ENCODE measurements at places on chromosomes 6 and 20.

- peak; percentile 49 for DNase-seq
Observed at GRCh38 chr20:31602779-31603441, 2.2 kb upstream of the ID1 start.

GRCh38 chr20:17128206-17128605 lies 98.6 kb upstream of the PCSK2 start:
- DNase-seq = no peak

DNA sequence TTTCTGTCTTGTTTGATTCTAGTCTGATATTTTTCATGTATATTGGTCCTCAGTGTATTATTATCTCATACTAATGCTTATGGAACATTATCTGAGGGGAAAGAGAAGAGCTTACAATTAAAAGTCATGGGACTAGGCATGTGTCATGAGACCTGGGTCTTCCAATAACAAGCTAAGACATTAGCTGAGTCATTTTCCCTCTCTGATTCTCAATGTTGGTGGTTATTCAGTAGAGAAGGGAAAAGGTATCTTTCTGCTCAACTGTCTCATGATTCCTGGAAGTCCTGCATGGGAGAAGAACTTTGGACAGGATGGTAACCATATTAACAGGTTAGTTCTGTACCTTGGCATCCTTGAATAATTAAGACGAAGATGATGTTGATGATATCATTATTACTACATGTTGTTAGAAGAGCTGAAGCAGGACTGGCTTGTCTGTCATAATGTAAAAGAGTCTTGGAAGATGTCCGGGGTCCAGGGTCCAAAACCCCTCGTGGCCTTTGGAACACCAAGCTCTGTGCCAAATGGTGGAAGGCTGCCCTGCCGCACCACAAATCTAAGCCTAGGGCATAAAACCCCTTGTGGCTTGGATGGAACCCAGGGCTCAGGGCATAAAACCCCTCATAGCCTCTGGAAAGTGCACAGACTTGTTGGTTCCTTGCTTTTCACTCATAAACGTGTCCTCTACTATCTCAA lies 19.1 kb downstream of the TRIM38 start:
- DNase-seq = no peak

- peak; percentile 35 for DNase-seq
Observed at GRCh38 chr6:156791320-156791850, 14.2 kb downstream of the ARID1B start.

DNA sequence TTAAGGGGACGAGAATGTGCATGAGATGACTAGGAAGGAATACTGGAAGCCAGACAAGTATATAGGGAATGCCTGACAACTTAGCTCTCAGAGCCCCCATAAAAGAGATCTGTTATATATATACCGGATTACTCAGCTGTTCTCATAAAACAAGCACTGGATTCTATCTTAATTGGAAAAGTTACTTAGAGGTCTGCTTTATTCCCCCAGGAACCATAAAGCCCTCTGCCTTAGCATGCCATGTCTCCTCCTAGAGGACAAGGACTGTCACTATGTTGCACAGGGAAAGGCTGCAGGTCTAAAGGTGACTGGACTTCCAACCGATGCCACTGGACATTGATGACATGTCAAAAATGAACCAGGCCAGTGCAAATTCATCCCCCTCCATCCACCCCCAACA lies 6.4 kb downstream of the EXOC2 start:
- no peak for DNase-seq

GRCh38 chr6:117795234-117795633 lies 111.8 kb upstream of the SLC35F1 start:
- no peak for DNase-seq

- no peak for DNase-seq
Observed at GRCh38 chr6:27669624-27670301, 196.9 kb upstream of the ZNF184 start.

GRCh38 chr6:169959136-169960002 lies 207.9 kb downstream of the ERMARD start:
- DNase-seq = peak; percentile 28

DNA sequence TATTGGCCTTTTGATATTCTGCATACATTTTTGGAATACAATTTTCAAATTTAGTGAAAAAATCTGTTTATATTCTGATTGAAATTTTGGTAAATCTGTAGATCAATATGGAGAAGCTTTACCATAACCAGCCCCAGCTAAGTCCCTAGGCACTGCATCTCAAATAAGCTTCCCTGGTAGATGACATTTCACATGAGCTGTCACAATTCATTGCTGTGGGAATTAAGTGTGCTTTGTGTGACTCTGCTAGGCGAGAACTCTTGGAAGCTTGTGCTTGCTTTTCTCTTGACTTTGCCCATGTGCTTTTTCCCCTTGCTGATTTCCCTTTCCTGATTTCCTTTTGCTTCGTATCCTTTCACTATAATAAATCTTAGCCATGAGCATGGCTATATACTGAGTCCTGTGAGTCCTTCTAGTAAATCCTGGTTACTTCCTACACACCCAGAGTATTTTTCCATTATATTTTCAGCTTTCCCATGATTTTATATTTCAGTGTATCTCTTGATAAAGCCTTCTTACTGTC lies 166.5 kb upstream of the MMS22L start:
- no peak for DNase-seq

DNA sequence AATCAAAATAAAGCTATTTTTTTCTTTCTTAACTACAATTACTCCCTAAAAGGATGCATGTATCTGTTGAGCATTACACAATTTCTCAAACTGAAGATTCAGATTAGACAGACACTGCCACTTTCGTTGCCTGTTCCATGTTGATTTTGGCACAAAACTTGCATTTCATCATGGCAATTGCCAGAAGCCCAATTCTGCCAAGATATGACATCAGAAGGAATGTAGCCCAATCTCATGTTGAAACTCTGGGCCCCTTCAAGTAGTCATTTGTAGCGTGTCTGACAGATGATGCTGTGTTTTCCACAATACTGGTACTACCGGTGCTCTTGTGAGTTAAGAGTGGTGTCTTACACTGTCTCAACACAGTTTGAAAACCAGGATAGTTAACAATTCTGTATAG lies 705.4 kb downstream of the PTPRT start:
- DNase-seq = no peak

GRCh38 chr20:49559411-49560081 lies 8.4 kb downstream of the PTGIS start:
- DNase-seq = no peak

DNA sequence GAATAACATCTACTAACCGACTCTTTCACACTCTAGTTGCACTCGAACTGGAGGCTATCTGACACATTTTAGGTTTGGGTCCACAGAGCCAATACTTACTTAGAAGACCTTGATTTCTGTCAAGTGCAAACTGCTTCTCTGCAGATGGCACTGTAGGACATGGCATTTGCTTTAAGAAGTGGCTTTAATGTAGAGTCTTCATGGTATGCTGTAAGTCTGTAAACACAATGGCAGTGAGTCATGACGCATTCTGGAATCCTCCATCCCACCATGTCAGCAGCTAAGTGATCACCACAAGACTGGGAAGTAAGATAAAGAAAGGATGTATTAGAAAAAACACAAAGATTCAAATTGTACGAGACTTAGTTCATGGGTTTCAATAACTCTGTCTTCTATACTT lies 377.0 kb upstream of the NOX3 start:
- DNase-seq = no peak

DNA sequence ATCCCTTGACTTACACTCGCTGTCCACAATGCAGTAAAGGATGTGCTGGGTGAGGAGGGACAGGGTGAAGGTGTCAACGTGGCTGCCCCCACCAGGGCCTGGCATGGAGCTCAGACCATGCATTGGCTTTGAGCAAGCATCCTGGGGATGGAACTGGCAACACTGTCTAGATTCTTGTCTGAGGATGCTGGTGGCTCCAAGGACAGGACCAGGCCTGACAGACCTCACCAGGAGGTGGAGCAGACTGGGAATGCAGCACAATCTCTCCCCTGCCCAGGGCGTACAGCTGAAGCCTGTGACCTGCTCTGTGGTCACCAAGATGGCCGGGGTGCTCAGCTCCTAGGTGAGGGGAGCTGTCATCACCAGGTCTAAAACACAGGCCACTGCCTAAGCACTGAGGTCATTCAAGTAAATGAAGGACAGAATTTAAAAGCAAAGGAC lies 50.9 kb downstream of the MYH7B start:
- DNase-seq = no peak

DNA sequence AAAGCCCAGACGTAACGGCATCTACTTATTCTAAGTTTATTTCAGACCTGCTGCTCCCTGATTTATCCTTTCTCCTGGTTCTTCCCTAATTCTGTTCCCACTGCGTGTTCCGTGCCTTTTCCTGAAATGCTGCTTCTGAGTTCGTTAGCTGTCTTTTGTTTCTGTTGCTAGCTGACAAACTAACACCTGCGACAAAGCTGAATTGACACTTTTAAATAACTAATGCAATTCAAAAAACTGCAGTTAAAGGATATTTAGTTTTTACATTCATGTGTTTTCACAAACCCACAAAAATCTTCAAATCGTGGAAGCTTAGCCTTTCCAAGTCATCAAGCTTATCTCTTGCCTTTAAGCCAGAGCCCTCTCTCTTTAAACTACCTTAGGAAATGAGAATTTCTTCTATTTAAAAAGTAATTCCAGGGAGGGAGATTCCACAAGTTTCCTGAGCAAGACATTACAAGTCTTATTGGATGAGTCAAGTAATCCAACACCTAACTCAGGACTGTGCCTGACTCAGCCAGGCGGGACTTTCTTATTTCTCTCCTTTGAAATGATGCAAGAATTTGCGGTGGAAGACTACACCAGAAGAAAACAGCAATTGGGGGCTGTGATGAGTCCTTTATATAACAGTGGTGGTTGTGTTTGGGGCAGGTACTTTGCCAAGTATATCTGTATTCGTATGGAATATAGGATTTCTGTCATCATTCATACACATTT lies 6.3 kb downstream of the ADTRP start:
- DNase-seq = no peak

- no peak for DNase-seq
Observed at GRCh38 chr20:19981031-19981451, 36.1 kb upstream of the NAA20 start.

DNA sequence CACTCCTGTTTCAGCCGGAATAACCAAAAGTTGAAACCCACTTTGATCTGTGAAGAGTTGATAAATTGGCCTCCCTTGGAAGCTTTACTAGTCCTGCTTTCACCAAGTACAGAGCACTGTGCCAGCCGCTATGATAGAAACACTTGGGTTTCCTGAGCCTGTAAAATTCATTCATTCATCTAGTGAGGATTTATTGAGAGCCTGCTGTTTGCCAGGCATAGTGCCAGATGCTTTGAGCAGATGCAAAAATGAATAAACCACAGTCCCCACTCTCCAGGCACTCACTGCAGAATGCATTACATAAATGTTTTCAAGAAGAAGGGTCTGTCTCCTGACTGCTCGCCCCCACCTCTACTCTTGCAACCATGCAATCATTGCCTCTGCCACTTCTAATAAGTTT lies 25.3 kb upstream of the TMEM217 start:
- no peak for DNase-seq

- no peak for DNase-seq
Observed at GRCh38 chr20:31849306-31849930, 4.0 kb upstream of the FOXS1 start.

DNA sequence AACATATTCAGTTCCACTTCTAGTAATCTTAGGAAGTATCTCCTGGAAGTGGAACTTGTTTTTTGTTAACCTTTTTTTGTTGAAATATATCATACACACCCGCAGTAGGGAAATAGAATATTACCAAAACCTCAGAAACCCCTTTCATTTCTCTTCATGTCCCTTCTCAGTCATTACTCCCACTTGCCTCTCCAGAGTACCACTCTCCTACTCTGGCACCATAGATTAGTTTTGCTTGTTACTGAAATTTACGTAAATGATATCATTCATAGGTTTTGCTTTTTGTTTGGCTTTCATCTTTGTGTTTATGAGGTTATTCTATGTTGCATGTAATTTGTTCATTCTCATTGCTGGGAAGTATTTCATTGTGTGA lies 52.8 kb downstream of the ZFAND3 start:
- DNase-seq = no peak

GRCh38 chr6:37557645-37558114 lies 58.0 kb upstream of the CCDC167 start:
- no peak for DNase-seq

DNA sequence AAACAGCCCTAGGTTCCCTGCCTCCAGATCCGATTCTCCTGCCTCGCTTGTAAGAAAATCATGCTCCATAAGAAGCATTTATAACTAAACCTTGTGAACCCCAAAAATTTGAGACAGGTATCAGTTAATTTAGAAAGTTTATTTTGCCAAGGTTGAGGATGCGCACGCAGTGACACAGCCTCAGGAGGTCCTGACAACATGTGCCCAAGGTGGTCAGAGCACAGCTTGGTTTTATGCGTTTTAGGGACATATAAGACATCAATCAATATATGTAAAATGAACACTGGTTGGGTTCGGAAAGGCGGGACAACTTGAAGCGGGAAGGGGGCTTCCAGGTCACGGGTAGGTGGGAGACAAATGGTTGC lies 2.1 kb downstream of the ACOT13 start:
- DNase-seq = no peak

Data from stimulated activated CD4-positive, alpha-beta T cell treated with anti-CD3 and anti-CD28 coated beads, Interleukin-2, amount 100 ng/mL, for 24 hours (primary cell).